ENCODE measurements at places on chromosomes 12 and 14. TPM values are rescaled to one million over a fixed set of nuclear protein-coding genes. Genes with fewer than 3 reads are reported as not detected.

C12orf54 gene
- 2.0 TPM for total RNA-seq

DNA sequence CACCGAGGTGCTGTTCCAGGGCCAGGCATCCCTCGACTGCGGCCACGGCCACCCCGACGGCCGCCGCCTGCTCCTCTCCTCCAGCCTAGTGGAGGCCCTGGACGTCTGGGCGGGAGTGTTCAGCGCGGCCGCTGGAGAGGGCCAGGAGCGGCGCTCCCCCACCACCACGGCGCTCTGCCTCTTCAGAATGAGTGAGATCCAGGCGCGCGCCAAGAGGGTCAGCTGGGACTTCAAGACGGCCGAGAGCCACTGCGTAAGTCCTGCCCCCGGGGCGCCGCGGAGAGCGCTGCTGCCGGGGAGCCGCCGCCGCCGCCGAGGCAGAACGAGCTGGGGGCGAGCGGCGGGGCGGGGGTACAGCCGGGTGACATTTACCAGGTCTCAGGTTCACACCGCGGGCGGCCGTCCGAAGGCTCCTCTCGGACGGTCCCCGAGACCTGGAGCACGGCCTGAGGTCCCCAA, 1.4 kb downstream of the PLXNC1 start:
- H3K4me3 ChIP-seq, result peak overlapping the region; percentile 69
- peak; percentile 59 for DNase-seq
- H3K27me3 ChIP-seq, result peaks cover 13% of the 10 kb centered on the region
- H3K4me1 ChIP-seq, result no peaks in the 10 kb centered on the region
- H3K27ac ChIP-seq, result no peak overlapping the region

- H3K4me3 ChIP-seq, result no peak overlapping the region
- no peak for DNase-seq
- no peaks in the 10 kb centered on the region for H3K36me3 ChIP-seq
- no peak overlapping the region for H3K27ac ChIP-seq
- H3K4me1 ChIP-seq, result no peaks in the 10 kb centered on the region
- H3K27me3 ChIP-seq, result no peaks in the 10 kb centered on the region
These were observed 50.3 kb upstream of the ANP32D start for GRCh38 chr12:48422060-48422459.

LAG3 gene
- total RNA-seq, result 0.11 TPM

DNA sequence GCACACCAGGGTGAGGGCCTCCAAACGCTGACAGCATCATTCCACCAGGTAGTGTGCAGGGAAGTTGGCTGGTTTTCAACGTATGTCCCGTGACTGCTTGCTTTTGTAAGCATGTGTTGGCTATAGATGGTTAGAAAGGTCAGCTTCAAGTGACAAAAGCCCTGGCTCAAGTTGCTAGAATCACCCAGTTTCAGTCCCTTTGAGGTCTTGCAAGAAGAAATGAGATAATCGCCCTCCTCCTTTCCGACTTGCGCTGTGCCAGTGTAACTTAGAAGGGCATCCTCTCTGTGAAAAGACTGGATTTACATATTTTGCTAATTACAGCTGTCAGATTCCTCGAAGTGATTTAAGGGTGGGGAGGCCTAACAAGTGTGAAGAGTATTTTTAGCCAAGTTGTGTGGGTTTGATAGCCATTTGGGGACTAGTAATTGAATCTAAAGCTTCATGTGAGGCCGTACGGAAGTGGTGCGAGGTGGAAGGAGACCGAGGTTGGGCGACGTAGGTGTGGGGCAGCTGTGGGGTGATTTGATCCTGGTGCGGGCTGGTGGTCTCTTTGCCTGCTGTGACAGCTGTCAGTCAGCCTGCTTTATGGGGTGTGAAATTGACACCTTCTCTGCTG, 94.7 kb downstream of the CHST11 start:
- H3K4me3 ChIP-seq, result no peak overlapping the region
- H3K27ac ChIP-seq, result no peak overlapping the region
- DNase-seq, result no peak
- no peaks in the 10 kb centered on the region for H3K27me3 ChIP-seq
- no peaks in the 10 kb centered on the region for H3K4me1 ChIP-seq
- no peaks in the 10 kb centered on the region for H3K36me3 ChIP-seq

GRCh38 chr14:67982711-67983608, 163.4 kb downstream of the RAD51B start:
- no peak overlapping the region for H3K4me3 ChIP-seq
- no peak overlapping the region for H3K27ac ChIP-seq
- DNase-seq, result no peak
- no peaks in the 10 kb centered on the region for H3K36me3 ChIP-seq
- H3K27me3 ChIP-seq, result no peaks in the 10 kb centered on the region

CLEC2D gene
- 1.3 TPM for total RNA-seq

MVK gene
- total RNA-seq, result 7.7 TPM

GRCh38 chr12:53194973-53195372, 12.1 kb downstream of the ITGB7 start:
- peaks cover 3% of the 10 kb centered on the region for H3K27me3 ChIP-seq
- no peak overlapping the region for H3K4me3 ChIP-seq
- H3K4me1 ChIP-seq, result peaks cover under 1% of the 10 kb centered on the region
- no peak overlapping the region for H3K27ac ChIP-seq

PIWIL1 gene
- not detected for total RNA-seq

GRCh38 chr12:51630986-51631385, 40.0 kb downstream of the SCN8A start:
- no peak for DNase-seq
- no peaks in the 10 kb centered on the region for H3K27me3 ChIP-seq
- H3K4me3 ChIP-seq, result no peak overlapping the region
- H3K36me3 ChIP-seq, result no peaks in the 10 kb centered on the region
- no peaks in the 10 kb centered on the region for H3K4me1 ChIP-seq
- H3K27ac ChIP-seq, result no peak overlapping the region

DNA sequence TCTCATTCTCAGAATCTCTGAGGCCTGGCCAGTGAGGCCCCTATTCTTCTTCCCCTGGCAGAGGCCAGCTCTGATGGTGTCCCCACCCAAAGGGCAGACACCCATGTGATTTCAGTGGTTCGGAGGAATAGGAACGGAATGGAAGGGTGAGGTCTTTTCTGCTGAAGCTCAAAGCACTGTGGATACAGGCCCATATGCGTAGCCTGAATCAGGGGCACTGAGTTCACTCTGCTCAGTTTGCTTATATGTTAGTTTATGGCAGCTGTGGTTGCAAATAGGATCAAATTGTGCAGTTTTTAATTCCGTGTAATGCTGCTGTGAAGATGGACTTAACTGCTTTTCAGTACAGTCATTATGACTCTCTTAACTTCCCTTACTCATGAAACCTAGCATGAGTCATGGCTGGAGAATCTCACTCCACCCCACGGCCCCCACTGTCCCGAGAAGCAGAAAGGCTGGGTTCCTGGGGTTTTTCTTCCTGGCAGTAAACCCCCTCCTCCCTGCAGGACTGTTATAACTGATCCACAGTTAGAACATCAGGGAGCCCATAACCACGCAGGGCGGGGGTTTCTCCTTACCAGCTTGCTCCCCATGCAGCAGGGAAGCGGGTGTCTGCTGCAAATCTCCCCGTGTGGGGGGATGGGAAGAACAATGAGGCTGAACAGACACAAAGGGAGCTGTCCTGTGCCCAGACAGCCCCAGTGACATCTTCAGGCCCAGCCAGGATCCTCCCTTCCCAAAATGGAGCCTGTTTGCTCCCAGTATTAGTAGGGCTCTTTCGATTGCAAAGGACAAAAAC, 122.7 kb downstream of the SLC38A6 start:
- peak overlapping the region; percentile 79 for H3K27ac ChIP-seq
- peak; percentile 78 for DNase-seq
- no peaks in the 10 kb centered on the region for H3K27me3 ChIP-seq
- H3K36me3 ChIP-seq, result no peaks in the 10 kb centered on the region
- H3K4me3 ChIP-seq, result no peak overlapping the region

AQP6 gene
- total RNA-seq, result not detected

DNA sequence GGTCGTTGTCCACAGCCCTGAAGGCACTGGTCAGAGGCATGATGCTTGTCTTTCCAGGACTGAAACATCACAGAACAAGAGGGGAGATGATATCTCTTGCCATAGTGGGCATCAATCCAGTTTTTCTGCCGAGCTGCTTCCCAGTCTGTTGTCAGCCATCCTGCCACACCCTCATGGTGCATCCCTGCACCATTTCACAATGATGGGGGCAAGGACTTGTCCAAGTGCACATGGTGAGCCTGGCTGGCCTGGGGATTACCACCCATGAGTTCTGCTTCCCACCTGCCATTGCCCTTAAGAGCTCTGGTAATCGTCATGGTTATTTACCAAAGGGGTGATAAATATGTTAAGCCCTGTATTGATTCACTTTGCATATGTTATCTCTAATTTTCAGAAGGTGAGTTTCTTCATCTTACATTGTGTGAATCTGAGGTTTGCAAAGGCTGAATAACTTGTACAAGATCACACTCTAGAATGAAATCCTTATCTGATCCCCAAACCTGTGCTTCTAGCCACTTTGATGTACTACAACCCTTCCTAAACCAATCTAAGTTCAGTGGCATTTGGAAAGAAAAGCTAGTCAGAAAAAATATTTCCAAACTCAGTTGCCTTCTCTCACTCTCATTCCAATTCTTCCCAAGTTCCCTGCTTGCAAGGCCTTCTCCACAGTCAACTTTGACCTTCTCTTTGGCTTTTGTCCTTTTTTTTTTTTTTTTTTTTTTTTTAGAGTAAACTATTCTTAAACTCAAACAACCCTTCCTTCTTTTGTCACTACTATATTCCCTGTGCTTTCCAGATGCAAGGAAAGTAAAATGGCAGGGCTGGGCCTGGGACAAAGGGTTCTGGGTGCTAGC, 2.3 kb downstream of the AVIL start:
- peak overlapping the region; percentile 54 for H3K27ac ChIP-seq
- H3K27me3 ChIP-seq, result no peaks in the 10 kb centered on the region
- peaks cover 24% of the 10 kb centered on the region for H3K4me1 ChIP-seq
- DNase-seq, result no peak
- no peaks in the 10 kb centered on the region for H3K36me3 ChIP-seq
- H3K4me3 ChIP-seq, result no peak overlapping the region

- peak; percentile 84 for DNase-seq
- no peaks in the 10 kb centered on the region for H3K36me3 ChIP-seq
- H3K4me3 ChIP-seq, result peak overlapping the region; percentile 76
- peak overlapping the region; percentile 84 for H3K27ac ChIP-seq
- no peaks in the 10 kb centered on the region for H3K27me3 ChIP-seq
These were observed 702 bp downstream of the FAM222A start for GRCh38 chr12:109714141-109714912.

ETFRF1 gene
- total RNA-seq, result 38.9 TPM

CD69 gene
- total RNA-seq, result 0.22 TPM

- H3K4me3 ChIP-seq, result no peak overlapping the region
- H3K4me1 ChIP-seq, result peaks cover 14% of the 10 kb centered on the region
- H3K36me3 ChIP-seq, result no peaks in the 10 kb centered on the region
- DNase-seq, result peak; percentile 85
These were observed 3.4 kb downstream of the GPR84 start for GRCh38 chr12:54360717-54361456.

DNA sequence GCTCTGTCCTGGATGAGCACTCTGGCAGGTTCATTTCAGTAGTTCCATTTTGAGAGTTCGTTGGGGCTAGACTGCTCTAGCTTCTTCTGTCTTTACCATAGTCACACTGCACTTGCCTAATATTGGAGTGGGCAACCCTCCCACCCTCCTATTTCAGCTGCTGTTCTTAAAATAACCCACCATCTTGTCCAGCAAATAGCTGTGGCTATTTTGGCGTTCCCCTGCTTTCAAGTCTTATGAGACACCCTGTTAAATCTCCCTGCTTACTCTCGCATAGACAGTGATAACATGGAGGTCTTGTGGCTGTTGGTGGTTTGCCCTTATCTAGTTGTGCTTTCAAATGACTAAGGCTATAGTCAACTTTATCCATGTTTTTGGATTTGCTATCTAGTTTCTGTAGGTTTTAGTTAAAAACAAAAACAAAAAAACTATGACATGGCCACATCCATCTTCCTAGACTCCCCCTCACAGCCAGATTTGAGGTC, 65.5 kb downstream of the LRP6 start:
- H3K36me3 ChIP-seq, result no peaks in the 10 kb centered on the region
- H3K27me3 ChIP-seq, result no peaks in the 10 kb centered on the region
- peak overlapping the region; percentile 33 for H3K4me3 ChIP-seq

HVCN1 gene
- total RNA-seq, result 8.9 TPM

NTN4 gene
- 3.9 TPM for total RNA-seq

ST8SIA1 gene
- total RNA-seq, result 0.67 TPM

DNA sequence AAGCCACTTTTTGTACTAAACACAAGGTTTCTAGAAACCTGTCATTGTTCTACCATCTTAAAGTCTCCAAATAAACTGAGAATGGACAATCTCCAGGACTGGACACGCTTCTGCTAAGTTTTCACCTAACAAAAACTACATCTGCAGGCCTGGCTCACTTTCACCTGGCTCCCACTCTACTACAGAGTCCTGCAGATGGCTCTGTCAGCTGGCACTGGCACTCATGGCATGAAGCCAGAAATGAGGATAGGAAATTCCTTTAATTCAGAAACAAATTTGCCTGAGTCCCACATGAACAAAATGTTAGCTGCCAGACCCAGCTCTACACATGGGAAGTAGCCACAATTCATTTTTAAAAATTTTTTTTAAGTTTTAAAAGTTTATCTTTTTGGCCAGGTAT, 42.1 kb downstream of the STXBP6 start:
- H3K27ac ChIP-seq, result no peak overlapping the region
- H3K36me3 ChIP-seq, result no peaks in the 10 kb centered on the region
- no peak for DNase-seq

KRT86 gene
- total RNA-seq, result not detected

GRCh38 chr14:72974661-72975060, 48.4 kb downstream of the DCAF4 start:
- no peak for DNase-seq
- H3K4me3 ChIP-seq, result no peak overlapping the region
- H3K27me3 ChIP-seq, result no peaks in the 10 kb centered on the region
- peaks cover 95% of the 10 kb centered on the region for H3K36me3 ChIP-seq
- H3K27ac ChIP-seq, result no peak overlapping the region
- H3K4me1 ChIP-seq, result no peaks in the 10 kb centered on the region

- no peak for DNase-seq
- H3K27ac ChIP-seq, result no peak overlapping the region
- H3K4me3 ChIP-seq, result no peak overlapping the region
- no peaks in the 10 kb centered on the region for H3K36me3 ChIP-seq
- no peaks in the 10 kb centered on the region for H3K4me1 ChIP-seq
- H3K27me3 ChIP-seq, result no peaks in the 10 kb centered on the region
These were observed 866.7 kb upstream of the TMEM132C start for GRCh38 chr12:127400221-127400620.

GRCh38 chr12:54933376-54933775, 51.2 kb downstream of the TESPA1 start:
- no peak for DNase-seq
- no peak overlapping the region for H3K27ac ChIP-seq
- no peaks in the 10 kb centered on the region for H3K27me3 ChIP-seq
- H3K4me1 ChIP-seq, result no peaks in the 10 kb centered on the region
- H3K4me3 ChIP-seq, result no peak overlapping the region
- H3K36me3 ChIP-seq, result no peaks in the 10 kb centered on the region

NKX2-1 gene
- total RNA-seq, result not detected

GPD1 gene
- 221 TPM for total RNA-seq

SMAGP gene
- total RNA-seq, result 2.4 TPM

GALNT16 gene
- total RNA-seq, result 1.7 TPM

TMPRSS12 gene
- total RNA-seq, result not detected

REC8 gene
- total RNA-seq, result 1.3 TPM

- peaks cover 4% of the 10 kb centered on the region for H3K27me3 ChIP-seq
- no peaks in the 10 kb centered on the region for H3K4me1 ChIP-seq
- no peak overlapping the region for H3K27ac ChIP-seq
- no peaks in the 10 kb centered on the region for H3K36me3 ChIP-seq
These were observed 105.4 kb downstream of the HMGA2 start for GRCh38 chr12:65929641-65930040.

GRCh38 chr12:96399120-96399918, 920 bp downstream of the CDK17 start:
- peak overlapping the region; percentile 98 for H3K27ac ChIP-seq
- H3K4me3 ChIP-seq, result peak overlapping the region; percentile 94
- peaks cover 25% of the 10 kb centered on the region for H3K4me1 ChIP-seq
- no peaks in the 10 kb centered on the region for H3K36me3 ChIP-seq

- H3K27ac ChIP-seq, result no peak overlapping the region
- no peak overlapping the region for H3K4me3 ChIP-seq
These were observed 114.0 kb upstream of the KRAS start for GRCh38 chr12:25364529-25365339.

LTBP2 gene
- total RNA-seq, result 51.4 TPM
